ENCODE measurements at places on chromosomes 7 and 10. TPM values are rescaled to one million over a fixed set of nuclear protein-coding genes. Genes with fewer than 3 reads are reported as not detected.

The DPCD gene
- total RNA-seq = 0.96 TPM

The GTF2IRD1 gene
- total RNA-seq = 1.2 TPM

The NANOS1 gene
- total RNA-seq = 0.14 TPM

The ADCYAP1R1 gene
- total RNA-seq = not detected

The MEOX2 gene
- not detected for total RNA-seq

The CCDC172 gene
- not detected for total RNA-seq

The MRLN gene
- total RNA-seq = not detected

The TFPI2 gene
- total RNA-seq = not detected

The CPN1 gene
- total RNA-seq = not detected

The APBB1IP gene
- total RNA-seq = 45.6 TPM

The MYL10 gene
- not detected for total RNA-seq

The PRKCQ gene
- 43.9 TPM for total RNA-seq

The CFAP43 gene
- not detected for total RNA-seq

The ADAMTS14 gene
- total RNA-seq = not detected

GRCh38 chr7:159218607-159219006 lies 73.9 kb upstream of the VIPR2 start:
- H3K36me3 ChIP-seq = no peaks in the 10 kb centered on the region
- no peak overlapping the region for H3K27ac ChIP-seq
- no peaks in the 10 kb centered on the region for H3K4me1 ChIP-seq
- H3K27me3 ChIP-seq = no peaks in the 10 kb centered on the region
- no peak for DNase-seq

DNA sequence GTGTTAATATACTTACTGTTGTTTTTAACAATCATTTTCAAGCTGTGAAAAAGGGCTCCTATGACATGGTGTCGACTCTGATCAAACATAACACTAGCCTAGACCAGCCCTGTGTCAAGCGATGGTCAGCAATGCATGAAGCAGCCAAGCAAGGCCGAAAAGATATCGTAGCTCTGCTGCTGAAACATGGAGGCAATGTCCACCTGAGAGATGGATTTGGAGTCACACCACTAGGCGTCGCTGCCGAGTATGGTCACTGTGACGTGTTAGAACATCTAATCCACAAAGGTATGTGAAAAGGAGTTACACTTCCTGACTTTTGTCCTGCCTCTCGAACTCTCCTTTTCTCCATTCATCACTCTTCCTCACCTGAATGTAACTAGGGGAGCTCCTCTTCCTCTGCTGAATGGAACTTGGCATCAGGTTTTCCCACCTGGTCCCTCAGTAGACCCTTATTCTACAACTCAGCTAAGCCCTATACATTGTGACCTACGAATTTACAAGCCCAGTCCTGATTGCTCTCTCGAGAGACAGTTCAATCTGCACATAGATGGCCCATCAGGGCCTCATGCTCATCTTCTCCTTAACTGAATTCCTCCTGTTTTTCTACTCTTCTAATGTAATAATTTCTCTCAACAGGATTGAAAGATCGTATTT lies 23.0 kb downstream of the ASB15 start:
- H3K27ac ChIP-seq = no peak overlapping the region
- no peaks in the 10 kb centered on the region for H3K36me3 ChIP-seq
- no peak overlapping the region for H3K4me3 ChIP-seq
- H3K27me3 ChIP-seq = no peaks in the 10 kb centered on the region
- DNase-seq = peak; percentile 45
- no peaks in the 10 kb centered on the region for H3K4me1 ChIP-seq

DNA sequence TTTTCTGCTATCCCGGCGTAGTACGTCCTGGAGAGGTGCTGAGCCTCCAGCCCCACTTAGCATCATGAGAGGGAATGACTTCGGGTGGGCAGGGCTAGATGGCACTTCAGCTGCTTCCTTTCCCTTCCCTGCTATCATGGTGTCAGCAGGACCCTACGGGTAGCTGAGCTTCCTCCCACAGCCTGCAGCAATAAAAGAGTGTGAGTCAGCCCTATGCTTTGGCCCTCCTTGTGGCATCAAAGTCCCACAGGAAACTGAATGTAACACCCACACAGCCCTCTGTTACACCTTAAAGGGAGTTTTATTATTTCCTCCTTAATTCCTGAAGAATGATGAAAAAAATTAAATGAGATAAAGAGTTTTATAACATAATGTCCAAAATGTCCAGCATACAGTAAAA lies 458.1 kb downstream of the RPS24 start:
- DNase-seq = no peak
- H3K36me3 ChIP-seq = no peaks in the 10 kb centered on the region
- no peak overlapping the region for H3K4me3 ChIP-seq
- H3K4me1 ChIP-seq = no peaks in the 10 kb centered on the region
- no peak overlapping the region for H3K27ac ChIP-seq
- peaks cover 13% of the 10 kb centered on the region for H3K27me3 ChIP-seq

- H3K4me1 ChIP-seq = no peaks in the 10 kb centered on the region
- no peak overlapping the region for H3K4me3 ChIP-seq
- H3K27me3 ChIP-seq = peaks cover 13% of the 10 kb centered on the region
- H3K36me3 ChIP-seq = no peaks in the 10 kb centered on the region
These were observed 22.4 kb upstream of the PRSS58 start for GRCh38 chr7:142280263-142280662.

- DNase-seq = no peak
- H3K4me1 ChIP-seq = no peaks in the 10 kb centered on the region
- H3K36me3 ChIP-seq = no peaks in the 10 kb centered on the region
- no peaks in the 10 kb centered on the region for H3K27me3 ChIP-seq
These were observed 21.5 kb upstream of the PDLIM1 start for GRCh38 chr10:95312257-95312656.

- H3K4me3 ChIP-seq = no peak overlapping the region
- no peaks in the 10 kb centered on the region for H3K36me3 ChIP-seq
These were observed 489.8 kb downstream of the NEBL start for GRCh38 chr10:20407357-20407756.

GRCh38 chr7:75900617-75901315 lies 14.2 kb upstream of the POR start:
- H3K36me3 ChIP-seq = no peaks in the 10 kb centered on the region
- DNase-seq = no peak
- no peak overlapping the region for H3K27ac ChIP-seq
- H3K4me3 ChIP-seq = no peak overlapping the region

DNA sequence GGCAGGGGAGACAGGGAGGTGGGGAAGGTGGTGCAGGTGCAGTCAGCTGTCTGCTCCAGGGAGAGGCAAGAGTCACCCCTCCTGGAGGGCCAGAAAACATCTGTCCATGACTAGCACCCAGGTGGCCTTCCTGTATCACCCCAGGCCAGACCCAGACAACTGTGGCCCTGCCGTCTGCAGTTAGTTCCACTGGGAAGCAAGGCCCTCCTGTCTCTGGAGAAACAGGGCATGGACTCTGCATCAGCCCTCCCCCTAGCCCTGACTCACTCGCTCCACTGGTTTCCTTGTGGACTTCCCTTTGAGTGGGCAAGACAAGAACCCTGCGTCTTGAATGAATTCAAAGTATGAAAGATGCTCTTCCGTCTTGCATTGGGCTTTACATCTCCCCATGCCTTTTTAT lies 12.6 kb downstream of the TBATA start:
- DNase-seq = no peak
- no peak overlapping the region for H3K4me3 ChIP-seq
- no peaks in the 10 kb centered on the region for H3K4me1 ChIP-seq
- H3K27ac ChIP-seq = no peak overlapping the region
- no peaks in the 10 kb centered on the region for H3K27me3 ChIP-seq

GRCh38 chr7:126303926-126304325 lies 948.8 kb downstream of the GRM8 start:
- no peak for DNase-seq
- no peaks in the 10 kb centered on the region for H3K27me3 ChIP-seq
- H3K4me1 ChIP-seq = no peaks in the 10 kb centered on the region
- no peak overlapping the region for H3K4me3 ChIP-seq
- no peak overlapping the region for H3K27ac ChIP-seq

DNA sequence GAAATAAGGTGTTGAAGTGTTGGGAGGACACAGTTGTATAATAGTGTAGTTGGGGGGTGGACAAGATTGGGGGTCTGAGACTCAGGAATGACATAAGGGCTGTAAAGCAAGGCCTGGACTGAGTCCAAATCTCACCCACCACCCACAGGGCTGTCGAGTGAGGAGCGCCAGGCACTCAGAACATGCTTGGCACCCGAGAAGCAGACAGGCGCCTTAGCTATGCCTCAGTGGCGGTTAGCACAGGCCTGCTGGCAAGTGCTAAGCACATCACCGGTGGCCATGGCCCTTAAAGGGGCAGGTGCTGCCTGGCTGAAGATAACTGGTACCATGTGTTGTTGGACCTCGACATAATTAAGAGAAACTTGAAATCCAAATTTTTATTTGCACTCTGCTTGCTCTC lies 90.7 kb downstream of the COL13A1 start:
- no peak overlapping the region for H3K27ac ChIP-seq

DNA sequence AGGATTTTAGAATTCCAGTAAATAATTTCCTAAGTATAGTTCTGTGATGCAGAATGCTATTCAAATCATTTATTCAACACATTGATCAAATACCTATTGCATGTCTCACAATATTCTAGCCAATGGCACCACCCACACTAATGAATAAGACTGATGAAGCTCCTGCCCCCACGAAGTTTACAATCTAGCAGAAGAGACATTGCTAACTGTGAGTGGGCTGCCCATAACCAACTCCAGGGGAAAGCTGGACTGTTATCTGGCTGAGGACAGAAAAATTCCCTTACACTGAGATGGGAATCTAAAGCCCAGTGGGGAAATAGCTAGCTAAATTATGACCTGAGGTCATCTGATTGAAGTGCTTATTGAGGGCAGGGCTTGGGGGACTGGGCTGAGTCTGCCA lies 128.8 kb upstream of the LYZL2 start:
- H3K27ac ChIP-seq = no peak overlapping the region
- no peaks in the 10 kb centered on the region for H3K36me3 ChIP-seq
- no peaks in the 10 kb centered on the region for H3K27me3 ChIP-seq
- no peaks in the 10 kb centered on the region for H3K4me1 ChIP-seq

DNA sequence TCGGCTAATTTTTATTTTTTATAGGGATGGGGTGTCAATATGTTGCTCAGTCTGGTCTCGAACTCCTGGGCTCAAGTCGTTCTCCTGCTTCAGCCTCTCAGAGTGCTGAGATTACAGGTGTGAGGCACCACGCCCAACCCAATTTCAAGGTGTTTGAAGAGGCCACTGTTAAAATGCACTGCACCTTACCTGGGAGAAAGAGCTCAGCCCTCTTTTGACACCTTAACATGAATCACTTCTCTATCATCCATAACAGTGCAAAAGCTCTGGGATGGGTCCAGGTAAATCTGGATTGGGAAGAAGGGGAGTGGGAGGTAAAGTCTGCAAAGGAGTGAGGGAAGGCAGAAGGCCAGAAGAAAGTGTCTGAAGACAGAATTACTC lies 557 bp upstream of the ZNF282 start:
- H3K4me3 ChIP-seq = peak overlapping the region; percentile 90
- no peak overlapping the region for H3K27ac ChIP-seq
- H3K4me1 ChIP-seq = peaks cover 25% of the 10 kb centered on the region
- peaks cover 14% of the 10 kb centered on the region for H3K36me3 ChIP-seq

DNA sequence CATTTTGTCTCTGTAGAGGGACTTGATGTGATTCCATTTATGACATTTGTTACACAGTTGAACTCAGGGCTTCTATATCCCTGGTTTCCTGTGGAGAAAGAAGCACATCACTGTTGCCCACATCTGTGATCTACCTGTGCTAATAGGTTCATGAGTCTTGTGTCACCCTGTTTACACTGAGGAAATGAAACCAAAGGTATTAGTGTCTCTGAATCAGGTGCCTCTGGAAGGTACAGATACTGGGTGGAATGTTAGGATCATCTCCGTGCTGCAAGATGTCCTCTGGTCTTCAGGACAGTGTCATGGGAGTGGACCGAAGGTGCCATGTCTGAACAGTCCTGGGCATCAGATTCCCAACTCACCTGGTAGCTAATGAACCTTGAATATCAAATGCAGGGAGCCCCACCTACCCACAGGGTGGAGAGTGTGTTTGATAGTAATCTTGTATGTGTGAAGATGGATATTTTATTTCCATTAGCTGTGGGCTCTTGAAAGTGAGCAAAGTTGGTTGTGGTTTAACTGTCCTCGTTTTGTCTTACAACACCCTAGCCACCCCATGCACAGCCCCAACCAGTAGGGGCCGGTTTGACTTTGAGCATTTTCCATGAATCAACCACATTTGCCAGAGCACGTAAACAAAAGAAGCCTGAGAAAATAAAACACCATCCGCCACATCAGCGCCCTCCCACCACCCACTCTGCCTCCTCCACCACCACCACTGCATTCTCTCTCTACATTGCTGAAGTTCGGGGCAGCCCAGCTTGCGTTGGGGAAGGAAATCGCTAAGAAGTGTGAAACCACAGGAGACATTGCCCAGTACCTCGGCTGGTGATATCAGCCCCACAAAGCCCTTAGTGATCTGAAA lies 40.7 kb downstream of the TARP start:
- H3K27ac ChIP-seq = peak overlapping the region; percentile 53
- H3K27me3 ChIP-seq = no peaks in the 10 kb centered on the region
- peak overlapping the region; percentile 23 for H3K4me3 ChIP-seq
- H3K4me1 ChIP-seq = peaks cover 58% of the 10 kb centered on the region
- peaks cover 14% of the 10 kb centered on the region for H3K36me3 ChIP-seq

DNA sequence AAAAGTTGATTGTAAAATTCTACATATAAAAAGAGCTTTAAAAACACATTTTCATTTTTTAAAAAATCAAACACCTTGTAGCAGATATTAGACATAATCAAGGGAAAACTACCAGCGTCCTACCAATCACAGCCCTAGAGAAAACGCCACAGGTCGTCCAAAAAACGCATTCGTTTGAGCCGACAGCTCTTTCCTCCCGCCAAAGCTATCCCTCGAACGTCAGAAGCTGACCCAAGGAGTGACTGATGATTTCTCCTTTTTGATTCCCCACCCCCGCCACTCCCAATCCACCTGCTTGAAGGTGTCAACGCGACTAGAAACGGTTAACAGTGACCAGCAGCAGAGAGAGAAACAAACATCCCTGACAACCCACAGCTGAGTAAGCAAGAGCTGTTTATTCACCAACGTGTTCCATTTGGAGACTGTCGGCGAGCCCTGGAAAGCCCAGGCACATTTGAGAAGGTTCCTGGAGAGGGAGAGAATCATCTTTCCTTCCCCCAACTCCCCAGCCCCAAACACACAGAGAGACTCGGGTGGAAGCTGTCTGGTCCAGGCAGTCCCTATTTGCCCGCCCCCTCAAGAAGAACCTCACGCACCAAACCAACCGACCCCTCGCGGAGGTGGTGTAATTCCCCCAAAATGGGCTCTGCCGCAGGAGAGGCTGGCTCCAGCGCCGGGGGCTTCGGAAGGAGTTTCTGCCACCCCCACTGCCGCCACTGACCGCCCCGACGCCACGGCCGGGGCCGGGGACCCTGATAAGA lies 622 bp downstream of the CPEB3 start:
- peak; percentile 7 for DNase-seq
- peak overlapping the region; percentile 50 for H3K27ac ChIP-seq
- H3K27me3 ChIP-seq = no peaks in the 10 kb centered on the region
- H3K36me3 ChIP-seq = no peaks in the 10 kb centered on the region
- H3K4me3 ChIP-seq = peak overlapping the region; percentile 97
- peaks cover 29% of the 10 kb centered on the region for H3K4me1 ChIP-seq

GRCh38 chr7:35781767-35782515 lies 18.9 kb upstream of the SEPTIN7 start:
- H3K27ac ChIP-seq = no peak overlapping the region
- H3K4me3 ChIP-seq = no peak overlapping the region
- H3K4me1 ChIP-seq = no peaks in the 10 kb centered on the region
- no peaks in the 10 kb centered on the region for H3K27me3 ChIP-seq
- DNase-seq = no peak
